Mesenteric fat pad (tissue), 1 donor: ENCODE measurements at places on chromosomes 16 and 17. TPM values are rescaled to one million over a fixed set of nuclear protein-coding genes. Genes with fewer than 3 reads are reported as not detected.

- no peak for DNase-seq
These were observed 39.4 kb upstream of the MRC2 start for GRCh38 chr17:62588109-62588508.

DNA sequence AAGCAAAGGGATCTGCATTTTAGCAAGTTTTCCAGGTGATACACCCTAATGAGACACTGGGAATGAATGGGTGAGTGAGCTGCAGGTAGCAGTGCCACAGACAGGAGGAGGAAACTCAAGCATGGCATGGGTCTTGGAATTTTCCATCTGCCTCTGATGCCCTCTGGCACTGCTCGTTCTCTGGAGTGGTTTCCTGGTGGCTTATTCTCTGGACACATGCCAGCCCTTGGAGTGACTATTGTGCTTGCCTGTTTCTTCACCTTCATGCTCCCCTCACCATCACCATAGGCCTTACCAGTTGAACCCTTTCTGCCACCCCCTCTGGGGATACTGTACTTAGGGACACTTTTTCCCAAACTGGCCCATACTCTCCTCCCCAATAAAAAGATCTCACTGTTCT lies 1.6 kb downstream of the COASY start:
- no peak for DNase-seq

- DNase-seq = no peak
These were observed 294.4 kb downstream of the SOX9 start for GRCh38 chr17:72414967-72415853.

- DNase-seq = peak; percentile 93
These were observed 191.1 kb upstream of the CIBAR2 start for GRCh38 chr16:85303354-85303883.

DNA sequence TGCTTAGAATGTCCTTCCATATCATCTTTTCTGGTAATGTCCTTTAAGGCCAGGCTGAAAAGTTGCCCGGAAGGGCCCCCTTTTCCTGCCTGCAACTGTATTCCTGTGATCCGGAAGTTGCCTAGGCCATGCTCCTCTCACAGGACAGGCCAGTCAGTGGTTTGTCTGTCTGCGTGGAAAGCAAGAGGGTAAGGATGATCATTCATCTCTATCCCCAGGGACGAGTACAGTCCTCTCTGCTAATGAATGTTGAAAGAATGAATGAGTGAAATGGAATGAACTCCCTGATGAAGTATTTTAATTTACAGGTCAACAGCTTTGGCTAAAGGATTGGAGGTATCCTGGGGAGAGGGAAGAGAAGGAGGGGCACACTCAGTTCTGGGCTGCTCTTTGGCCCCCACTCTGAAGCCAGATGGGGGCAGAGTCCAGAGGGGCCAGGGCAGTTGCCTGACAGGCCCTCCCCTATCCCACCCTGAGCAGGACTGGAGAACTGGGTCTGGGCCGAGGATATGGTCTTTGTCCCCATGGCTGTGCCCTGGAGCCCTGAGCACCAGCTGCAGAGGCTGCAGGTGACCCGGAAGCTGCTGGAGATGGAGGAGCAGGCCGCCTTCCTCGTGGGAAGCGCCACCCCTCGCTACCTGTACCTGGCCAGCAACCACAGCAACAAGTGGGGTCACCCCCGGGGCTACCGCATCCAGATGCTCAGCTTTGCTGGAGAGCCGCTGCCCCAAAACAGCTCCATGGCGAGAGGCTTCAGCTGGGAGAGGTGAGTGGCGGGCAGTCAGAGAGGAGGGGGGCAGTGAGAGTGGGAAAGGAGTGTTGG lies 3.2 kb downstream of the AOC3 start:
- no peak for DNase-seq

DNA sequence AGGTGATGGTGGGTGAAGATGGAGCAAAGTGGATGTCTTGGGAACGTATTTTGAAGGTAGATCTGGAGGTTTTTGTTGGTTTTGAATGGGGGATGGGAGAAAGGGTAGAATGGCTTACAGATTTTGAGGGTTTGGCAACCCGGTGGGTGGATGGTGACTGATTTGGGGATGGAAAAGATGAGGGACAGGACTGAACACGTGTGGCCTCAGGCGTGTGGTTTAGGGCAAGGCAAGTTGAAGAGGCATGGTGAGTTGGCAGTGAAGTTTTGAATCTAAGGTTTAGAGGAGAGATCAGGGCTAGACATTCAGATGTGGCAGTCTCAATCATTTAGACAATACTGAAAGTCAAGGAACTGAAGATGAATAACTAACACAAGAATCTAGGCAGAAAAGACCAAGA lies 5.0 kb upstream of the DCTPP1 start:
- DNase-seq = no peak

GRCh38 chr16:81623365-81624102 lies 155.6 kb upstream of the PLCG2 start:
- no peak for DNase-seq

DNA sequence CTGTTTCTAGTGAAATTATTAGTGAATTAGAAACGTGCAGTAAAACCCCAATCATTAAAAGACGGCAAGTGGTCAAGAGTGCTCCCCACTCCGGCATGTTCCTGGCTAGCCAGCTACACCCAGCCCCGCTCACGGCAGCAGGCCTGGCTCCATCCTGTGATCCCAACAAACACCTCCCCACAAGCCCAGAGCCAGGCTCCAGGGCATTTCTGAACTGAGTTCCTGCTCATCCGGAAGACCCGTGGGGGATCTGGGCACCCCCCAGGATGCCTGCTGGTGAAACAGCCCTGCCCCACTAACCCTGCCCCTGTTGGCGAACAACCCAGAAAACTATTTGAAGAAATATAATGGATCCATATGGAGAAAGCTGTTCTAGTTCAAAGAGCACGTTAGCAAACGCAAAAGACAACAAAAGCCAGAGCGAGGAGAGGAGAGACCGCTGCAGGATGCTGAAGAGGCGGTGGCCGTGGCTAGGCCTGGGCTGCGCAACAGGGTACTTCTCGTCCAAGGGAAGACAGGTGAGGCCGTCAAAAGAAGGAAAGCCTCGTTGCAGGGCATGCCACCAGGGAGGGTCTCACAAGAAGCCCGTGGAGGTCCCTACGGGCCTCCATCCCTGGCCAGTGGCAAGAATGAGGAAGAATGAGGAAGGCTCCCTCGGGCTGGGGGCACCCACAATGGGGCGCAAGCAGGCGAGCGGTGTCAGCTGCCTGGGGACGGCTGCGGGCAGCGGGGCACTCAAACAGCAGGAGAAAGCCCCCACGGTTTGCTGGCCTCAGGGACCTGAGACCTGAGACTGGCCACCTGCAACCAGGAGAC lies 19.2 kb downstream of the SLC16A3 start:
- no peak for DNase-seq

- no peak for DNase-seq
These were observed 116.5 kb downstream of the ADCY9 start for GRCh38 chr16:3999479-4000325.

GRCh38 chr17:33983824-33984574 lies 271.1 kb upstream of the CCL2 start:
- no peak for DNase-seq

GRCh38 chr17:83101805-83102480 lies 22.5 kb downstream of the METRNL start:
- no peak for DNase-seq

- no peak for DNase-seq
These were observed 1425.1 kb upstream of the CDH8 start for GRCh38 chr16:63461248-63461841.

DNA sequence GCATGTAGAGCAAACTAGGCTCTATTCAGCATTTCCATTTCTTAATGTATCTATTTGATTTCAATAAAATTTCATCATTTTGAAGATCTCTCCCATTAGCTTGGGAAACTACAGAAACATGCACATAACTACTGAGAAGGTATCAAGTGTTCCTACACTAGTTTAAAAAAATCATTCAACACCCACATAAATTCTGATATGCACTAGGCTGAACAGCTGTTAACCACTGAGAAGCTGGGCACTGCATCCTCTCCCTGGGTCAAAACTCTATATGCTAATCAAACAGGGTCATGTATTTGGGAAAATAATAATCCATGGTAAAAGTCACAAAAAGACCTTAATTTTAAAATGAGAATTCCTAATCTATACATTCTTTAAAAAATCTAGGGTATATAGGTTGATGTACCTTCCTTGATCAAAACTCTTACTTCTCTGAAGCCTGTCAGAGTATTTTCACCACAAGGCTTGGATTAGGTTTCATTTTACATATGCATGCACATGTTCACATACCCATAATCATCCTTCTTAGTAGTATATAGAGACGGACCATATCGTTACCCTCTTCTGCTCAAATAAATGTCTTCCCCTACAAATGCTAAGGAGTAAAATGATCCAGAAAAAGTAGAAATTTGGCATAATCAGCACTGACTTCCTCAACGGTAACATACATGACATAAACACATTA lies 57.2 kb downstream of the KANSL1 start:
- no peak for DNase-seq

- DNase-seq = no peak
These were observed 27.0 kb downstream of the RSL1D1 start for GRCh38 chr16:11824362-11824761.

- no peak for DNase-seq
These were observed 81.5 kb downstream of the NXN start for GRCh38 chr17:897970-898619.

DNA sequence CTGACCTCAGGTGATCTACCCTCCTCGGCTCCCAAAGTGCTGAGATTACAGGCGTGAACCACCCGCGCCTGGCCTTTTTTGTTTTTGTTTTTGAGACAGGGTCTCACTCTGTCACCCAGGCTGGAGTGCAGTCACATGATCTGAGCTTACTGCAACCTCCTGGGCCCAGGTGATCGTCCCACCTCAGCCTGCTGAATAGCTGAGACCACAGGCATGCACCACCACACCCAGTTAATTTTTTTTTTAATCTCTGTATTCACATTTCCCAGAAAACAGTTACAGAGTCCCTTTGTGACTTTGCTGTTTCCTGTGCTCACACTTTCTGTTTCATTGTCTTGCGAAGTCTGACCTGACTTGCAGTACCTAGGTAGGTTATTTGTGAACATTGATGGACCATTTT lies 2.7 kb downstream of the CLUAP1 start:
- DNase-seq = peak; percentile 26

DNA sequence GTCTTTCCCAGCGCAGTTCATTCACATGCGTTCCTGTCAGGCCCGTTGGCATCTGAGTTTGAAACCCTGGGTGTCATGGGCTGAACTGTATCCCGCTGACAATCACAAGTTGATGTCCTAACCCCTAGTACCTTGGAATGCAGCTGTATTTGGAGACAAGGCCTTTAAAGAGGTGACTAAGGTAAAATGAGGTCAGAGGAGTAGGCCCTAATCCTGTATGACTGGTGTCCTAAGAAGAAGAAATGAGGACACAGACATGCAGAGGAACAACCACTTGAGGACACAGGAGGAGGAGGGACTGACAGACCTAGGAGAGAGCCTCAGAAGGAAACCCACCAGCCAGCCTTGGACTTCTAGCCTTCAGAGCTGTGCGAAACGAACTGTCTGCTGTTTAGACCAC lies 33.1 kb downstream of the TRPV2 start:
- DNase-seq = no peak

GRCh38 chr16:11667824-11668622 lies at the start of gene SNN:
Gene SNN (plus strand): TSS chr16:11668455. CDS start chr16:11676060, 7,605 bp downstream.
- DNase-seq = peak; percentile 95

GRCh38 chr17:37650419-37651003 lies 7.3 kb upstream of the DDX52 start:
- no peak for DNase-seq

DNA sequence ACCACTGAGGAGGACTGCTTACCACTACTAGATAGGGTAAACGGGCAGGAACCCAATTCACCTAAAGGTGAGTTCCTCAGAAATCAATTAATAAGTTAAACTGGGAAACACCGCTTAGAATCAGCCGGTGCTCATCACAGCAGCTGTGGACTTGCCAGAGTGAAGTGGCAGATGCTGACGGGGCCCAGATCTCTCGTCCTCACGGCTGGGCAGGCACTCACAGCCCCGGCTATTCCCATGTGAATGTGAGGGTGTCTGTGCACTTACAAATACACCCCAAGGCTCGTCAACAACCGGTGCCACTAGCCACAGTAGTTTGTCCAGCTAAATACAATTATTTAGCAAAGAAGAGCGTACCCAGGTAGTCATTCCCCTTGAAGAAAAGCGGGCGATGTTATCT lies 29.7 kb downstream of the MBTPS1 start:
- no peak for DNase-seq

DNA sequence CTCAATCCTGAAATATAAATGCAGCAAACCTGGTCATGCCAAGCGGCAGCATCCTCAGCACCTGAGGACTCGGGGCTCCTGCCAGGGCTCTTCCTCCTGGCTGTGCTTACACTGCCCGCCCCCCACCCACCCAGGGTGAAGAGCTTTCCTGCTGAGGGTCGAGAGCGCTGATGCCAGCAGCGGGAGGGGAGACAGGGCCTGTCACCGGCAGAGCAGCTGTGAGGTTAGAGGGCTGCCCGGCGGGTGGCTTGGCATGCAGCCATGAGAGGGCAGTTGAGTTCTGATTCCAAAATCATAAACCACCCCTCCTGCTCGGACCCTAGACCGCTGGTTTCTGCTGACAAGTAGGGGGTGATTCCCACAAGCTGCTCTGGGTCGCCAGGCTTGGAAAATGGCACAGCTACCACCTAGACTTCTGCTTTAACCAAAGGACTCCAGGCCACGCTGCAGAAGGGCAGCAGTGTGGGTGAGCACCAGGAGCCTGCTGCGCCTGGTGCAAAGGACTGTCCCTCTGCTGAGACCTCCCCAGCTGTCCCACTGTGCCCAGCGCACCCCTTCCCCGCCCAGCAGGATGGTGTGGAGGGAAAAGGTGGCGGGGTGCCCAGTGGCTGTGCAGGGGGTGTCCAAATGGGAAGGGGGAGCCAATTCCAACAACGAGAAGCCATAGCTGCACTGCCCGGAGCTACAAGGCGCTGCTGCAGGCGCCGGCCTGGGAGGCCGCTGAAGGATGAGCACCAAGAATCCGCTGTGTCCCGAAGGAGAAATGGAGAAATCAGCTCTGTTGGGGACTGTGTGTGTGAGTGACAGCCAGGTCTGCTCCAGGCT lies 26.6 kb downstream of the MXRA7 start:
- DNase-seq = no peak

GRCh38 chr16:58859958-58860669 lies 126.0 kb upstream of the GOT2 start:
- DNase-seq = no peak

- DNase-seq = peak; percentile 62
These were observed 436 bp downstream of the SPAG5 start for GRCh38 chr17:28598389-28598788.

DNA sequence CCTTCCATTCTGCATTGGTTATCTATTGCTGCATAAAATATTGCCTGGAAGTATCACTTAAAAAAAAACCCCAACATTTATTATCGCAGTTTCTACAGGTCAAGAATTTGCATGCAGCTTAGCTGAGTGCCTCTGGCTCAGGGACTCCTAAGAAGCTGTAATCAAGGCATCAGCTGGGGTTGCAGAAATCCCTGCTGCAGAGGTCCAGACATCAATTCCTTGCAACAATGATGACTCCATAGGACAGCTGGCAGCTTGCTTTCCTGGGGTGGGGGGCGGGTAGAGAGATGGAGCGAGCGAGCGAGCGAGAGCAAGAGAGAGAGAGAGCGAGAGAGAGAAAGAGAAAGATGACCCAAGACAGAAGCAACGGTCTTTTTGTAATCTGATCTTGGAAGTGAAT lies 308.1 kb downstream of the HAPSTR1 start:
- no peak for DNase-seq

- DNase-seq = no peak
These were observed 30.9 kb downstream of the SERPINF1 start for GRCh38 chr17:1792495-1793446.

The HYDIN gene
- 0.55 TPM for total RNA-seq

The RECQL5 gene
- total RNA-seq = 12.7 TPM

The KCNH6 gene
- total RNA-seq = not detected

The CD300H gene
- not detected for total RNA-seq

The KARS1 gene
- 101 TPM for total RNA-seq

The SLC5A11 gene
- total RNA-seq = 0.16 TPM

The CD68 gene
- total RNA-seq = 286 TPM

The GEMIN4 gene
- total RNA-seq = 19.2 TPM

The PRSS36 gene
- 9.8 TPM for total RNA-seq

The CDH3 gene
- total RNA-seq = 0.51 TPM
